CD4-positive, alpha-beta T cell treated with Interferon gamma for 1 hour (primary cell): ENCODE measurements at places on chromosomes 3 and 15.

DNA sequence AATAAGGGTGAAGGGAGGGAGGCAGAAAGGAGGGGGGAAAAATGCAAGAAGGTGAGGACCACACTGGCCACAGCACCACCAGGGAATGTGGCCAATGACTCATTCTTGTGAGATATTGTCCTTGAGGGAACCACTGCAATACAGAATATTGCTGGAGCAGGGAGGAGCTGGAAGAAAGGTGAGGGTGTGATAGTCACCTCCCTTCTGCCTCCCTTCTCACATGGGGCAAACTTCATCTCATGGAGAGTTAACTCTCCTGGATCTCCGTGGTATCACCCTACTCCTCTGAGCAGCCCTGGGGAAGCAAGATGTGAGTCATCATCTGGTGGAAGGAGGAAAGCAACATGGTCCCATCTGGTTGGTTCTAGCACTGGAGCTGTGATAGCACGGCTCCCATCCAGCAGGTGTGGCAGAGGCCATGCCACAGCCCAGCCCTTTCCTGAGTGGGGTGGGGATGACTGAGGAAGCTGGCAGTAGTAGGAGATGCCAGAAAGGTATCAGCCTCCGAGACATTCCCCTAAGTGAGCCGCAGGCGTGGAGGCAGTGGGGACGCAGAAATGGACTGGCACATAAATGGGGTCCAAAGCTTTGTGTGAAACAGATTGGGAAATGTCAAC, 115.9 kb upstream of the LPP start:
- no peak for DNase-seq

- DNase-seq = no peak
Measured at GRCh38 chr15:33314069-33314468, 3.3 kb downstream of the RYR3 start.

DNA sequence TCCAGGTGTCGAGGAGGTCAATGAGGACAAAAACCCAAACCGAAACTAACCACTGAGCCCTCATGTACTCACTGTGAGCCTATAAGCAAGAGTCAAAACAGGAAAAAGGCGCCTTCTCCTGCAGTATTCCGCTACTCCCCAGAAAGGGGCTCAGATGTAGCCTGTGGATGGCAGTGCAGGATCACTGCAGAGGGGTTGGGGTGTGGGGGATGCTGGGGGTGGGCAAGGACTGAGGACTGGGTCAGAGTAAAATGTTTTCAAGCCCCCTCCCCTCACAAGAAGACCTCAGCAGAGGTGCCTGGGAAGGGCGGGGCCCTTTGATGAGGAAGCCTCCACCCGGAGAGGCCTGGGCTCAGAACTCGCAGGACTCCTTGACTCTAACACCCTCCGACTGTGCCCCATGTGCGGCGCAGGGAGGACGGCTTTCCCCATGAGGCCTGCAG, 170.1 kb downstream of the OSBPL10 start:
- DNase-seq = no peak

DNA sequence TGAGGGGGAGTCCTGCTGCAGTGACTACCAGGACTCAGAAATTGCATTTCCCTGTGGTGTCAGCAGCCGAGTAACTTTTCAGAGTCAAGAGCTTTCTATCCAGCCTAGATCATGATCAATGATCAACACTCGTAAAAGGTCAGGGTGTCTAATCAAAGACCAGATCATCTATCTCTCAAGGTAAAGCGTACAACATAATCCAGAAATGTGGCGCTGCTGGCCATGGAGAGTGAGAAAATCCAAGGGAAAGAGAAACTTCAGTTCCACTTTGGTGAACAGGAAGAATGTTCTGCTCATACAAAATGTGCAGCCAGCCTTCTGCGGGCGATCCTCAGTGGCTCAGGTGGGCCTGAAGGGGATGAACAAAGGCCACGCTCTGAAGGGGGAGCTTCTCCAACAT, 1005.8 kb upstream of the NR2F2 start:
- no peak for DNase-seq

GRCh38 chr15:99955181-99955525, 221.9 kb upstream of the LYSMD4 start:
- DNase-seq = no peak
